Lower lobe of right lung (tissue), 2 donors: ENCODE measurements at places on chromosomes 13 and 19.

DNA sequence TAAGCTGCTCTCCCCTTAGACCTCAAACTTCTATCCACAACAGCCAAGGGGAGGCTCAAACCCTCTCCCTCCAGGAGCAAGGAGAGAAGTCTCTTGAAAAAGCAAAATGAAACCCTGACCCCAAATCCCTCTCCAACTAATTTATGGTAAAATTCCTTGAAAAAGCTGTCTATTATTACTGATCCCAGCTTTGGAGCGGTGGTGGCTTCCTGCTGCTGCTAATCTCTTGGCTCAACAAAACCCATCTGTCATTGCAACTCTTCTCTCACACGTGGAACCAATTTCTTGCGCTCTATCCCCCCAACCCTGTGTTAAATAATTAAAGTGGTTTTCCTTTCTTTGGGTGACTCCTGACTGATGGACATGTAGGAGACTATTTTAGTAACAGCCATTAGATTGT lies 64.1 kb upstream of the OXGR1 start:
- no peak overlapping the region for H3K4me3 ChIP-seq
- no peak for DNase-seq
- no peaks in the 10 kb centered on the region for H3K4me1 ChIP-seq
- no peaks in the 10 kb centered on the region for H3K36me3 ChIP-seq

GRCh38 chr13:76020421-76020955 lies 384.4 kb downstream of the LMO7 start:
- H3K4me1 ChIP-seq = no peaks in the 10 kb centered on the region
- DNase-seq = no peak
- no peaks in the 10 kb centered on the region for H3K27me3 ChIP-seq
- no peaks in the 10 kb centered on the region for H3K36me3 ChIP-seq
- H3K4me3 ChIP-seq = no peak overlapping the region

DNA sequence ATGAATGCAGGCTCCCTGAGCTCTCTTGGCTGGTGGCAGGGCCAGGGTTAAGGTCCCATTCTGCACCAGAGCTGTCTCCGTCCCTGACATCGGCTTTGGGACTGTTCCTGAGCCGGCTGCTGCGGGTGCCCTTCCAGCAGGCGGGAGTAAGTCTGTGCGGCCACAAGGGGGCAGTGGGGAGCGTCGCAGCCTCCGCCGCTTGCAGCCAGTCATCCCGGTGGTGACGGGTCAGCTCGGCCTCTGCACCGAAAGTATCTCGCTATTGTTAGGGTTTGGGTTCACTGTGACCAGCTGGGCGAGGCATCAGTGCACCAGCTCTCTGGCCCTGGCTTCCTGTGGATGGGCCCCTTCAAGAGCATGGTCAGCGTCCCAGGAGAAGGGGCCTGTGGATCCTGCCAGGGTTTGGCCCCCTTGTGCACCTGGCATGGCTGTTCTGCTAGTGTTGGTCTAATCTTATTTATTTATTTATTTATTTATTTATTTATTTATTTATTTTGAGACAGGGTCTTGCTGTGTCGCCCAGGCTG lies 15.1 kb downstream of the NDUFB7 start:
- DNase-seq = peak; percentile 85
- H3K4me1 ChIP-seq = peaks cover 17% of the 10 kb centered on the region
- no peak overlapping the region for H3K27ac ChIP-seq
- peak overlapping the region; percentile 22 for H3K4me3 ChIP-seq
- no peaks in the 10 kb centered on the region for H3K36me3 ChIP-seq
- no peaks in the 10 kb centered on the region for H3K27me3 ChIP-seq

- no peaks in the 10 kb centered on the region for H3K36me3 ChIP-seq
- peak overlapping the region; percentile 42 for H3K4me3 ChIP-seq
- no peak for DNase-seq
- H3K27me3 ChIP-seq = no peaks in the 10 kb centered on the region
- peak overlapping the region; percentile 80 for H3K27ac ChIP-seq
These were observed 1.4 kb upstream of the HPN start for GRCh38 chr19:35039881-35040825.

DNA sequence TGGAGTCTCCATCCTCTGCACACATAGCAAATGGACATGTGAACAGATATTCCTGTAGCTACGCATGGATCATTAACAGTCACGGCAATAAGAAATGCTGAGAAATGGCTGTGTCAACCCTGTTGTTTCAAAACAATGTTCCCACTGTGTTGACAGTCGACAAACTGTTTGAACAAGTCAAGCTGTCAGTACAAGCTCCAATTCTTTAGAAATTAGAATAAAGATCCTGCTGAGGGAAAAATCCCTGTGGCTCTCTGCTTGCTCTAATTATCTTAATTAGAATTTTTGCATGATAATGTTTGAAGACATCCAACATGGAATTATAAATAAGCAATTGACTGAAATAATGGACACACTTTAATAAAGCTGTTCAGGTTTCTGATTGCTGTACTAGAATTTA lies 37.9 kb upstream of the CPB2 start:
- no peak overlapping the region for H3K4me3 ChIP-seq
- no peak for DNase-seq
- peaks cover 57% of the 10 kb centered on the region for H3K36me3 ChIP-seq
- no peak overlapping the region for H3K27ac ChIP-seq
- no peaks in the 10 kb centered on the region for H3K4me1 ChIP-seq

- H3K36me3 ChIP-seq = peaks cover 37% of the 10 kb centered on the region
- DNase-seq = no peak
- no peak overlapping the region for H3K27ac ChIP-seq
- no peaks in the 10 kb centered on the region for H3K27me3 ChIP-seq
- no peak overlapping the region for H3K4me3 ChIP-seq
These were observed 46.8 kb downstream of the TSSK6 start for GRCh38 chr19:19468424-19469050.

GRCh38 chr19:18743784-18744418 lies 47.2 kb downstream of the COMP start:
- no peaks in the 10 kb centered on the region for H3K36me3 ChIP-seq
- peaks cover 32% of the 10 kb centered on the region for H3K4me1 ChIP-seq
- no peak for DNase-seq
- no peak overlapping the region for H3K27ac ChIP-seq
- H3K27me3 ChIP-seq = no peaks in the 10 kb centered on the region

- H3K27ac ChIP-seq = peak overlapping the region; percentile 22
- no peaks in the 10 kb centered on the region for H3K27me3 ChIP-seq
These were observed 18.1 kb upstream of the EID2 start for GRCh38 chr19:39557811-39558623.

- no peaks in the 10 kb centered on the region for H3K36me3 ChIP-seq
- H3K4me1 ChIP-seq = peaks cover 20% of the 10 kb centered on the region
- H3K27me3 ChIP-seq = no peaks in the 10 kb centered on the region
These were observed 1.8 kb downstream of the INSR start for GRCh38 chr19:7292352-7292949.

- no peak overlapping the region for H3K27ac ChIP-seq
- H3K4me3 ChIP-seq = no peak overlapping the region
- no peaks in the 10 kb centered on the region for H3K27me3 ChIP-seq
- no peaks in the 10 kb centered on the region for H3K4me1 ChIP-seq
- no peak for DNase-seq
These were observed 381.6 kb downstream of the KLF5 start for GRCh38 chr13:73440296-73440895.

GRCh38 chr19:13102666-13103580 lies at the start of gene LYL1:
Gene LYL1 (minus strand): TSS chr19:13102858. CDS start chr19:13101171, 1,687 bp downstream.
- peaks cover 13% of the 10 kb centered on the region for H3K36me3 ChIP-seq
- H3K4me3 ChIP-seq = peak within 1 kb of the TSS; percentile 63
- peak; percentile 89 for DNase-seq
- H3K27ac ChIP-seq = peak within 1 kb of the TSS; percentile 96

DNA sequence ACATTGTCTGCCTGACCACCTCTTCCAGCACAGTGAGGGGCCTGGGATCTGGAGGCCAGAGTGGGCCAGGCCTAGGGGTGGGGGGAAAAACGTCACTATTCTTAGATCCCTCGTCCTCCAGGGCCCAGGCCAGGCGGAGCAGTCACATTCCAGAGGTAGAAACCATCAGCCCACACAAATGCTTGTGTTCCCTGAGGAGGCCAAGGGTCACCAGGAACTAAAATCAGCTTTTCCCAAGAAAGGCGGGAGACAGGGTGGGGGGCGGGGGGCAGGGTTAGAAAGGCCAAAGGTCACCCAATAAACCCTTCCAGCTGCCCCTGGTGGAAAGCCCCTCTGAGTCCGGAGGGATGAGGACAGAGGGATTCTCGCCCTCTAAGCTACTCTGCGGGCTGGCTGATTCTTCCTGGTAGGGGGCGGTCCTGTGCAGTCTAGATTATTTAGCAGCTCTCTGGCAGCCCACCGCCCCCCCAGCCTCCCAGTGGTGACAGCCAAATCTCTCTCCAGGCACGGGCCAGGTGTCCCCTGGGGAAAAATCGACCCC lies 23.5 kb upstream of the CCL25 start:
- no peaks in the 10 kb centered on the region for H3K27me3 ChIP-seq

GRCh38 chr13:80306337-80306972 lies 34.5 kb downstream of the SPRY2 start:
- H3K36me3 ChIP-seq = no peaks in the 10 kb centered on the region
- no peak overlapping the region for H3K4me3 ChIP-seq
- H3K4me1 ChIP-seq = no peaks in the 10 kb centered on the region
- no peaks in the 10 kb centered on the region for H3K27me3 ChIP-seq
- no peak overlapping the region for H3K27ac ChIP-seq

- H3K27ac ChIP-seq = no peak overlapping the region
- no peaks in the 10 kb centered on the region for H3K36me3 ChIP-seq
- no peaks in the 10 kb centered on the region for H3K27me3 ChIP-seq
- DNase-seq = no peak
These were observed 1591.5 kb downstream of the PCDH9 start for GRCh38 chr13:65638572-65639168.

GRCh38 chr13:78198419-78198818 lies 279.8 kb upstream of the EDNRB start:
- H3K27ac ChIP-seq = no peak overlapping the region
- H3K27me3 ChIP-seq = no peaks in the 10 kb centered on the region
- H3K4me3 ChIP-seq = no peak overlapping the region
- H3K4me1 ChIP-seq = no peaks in the 10 kb centered on the region

DNA sequence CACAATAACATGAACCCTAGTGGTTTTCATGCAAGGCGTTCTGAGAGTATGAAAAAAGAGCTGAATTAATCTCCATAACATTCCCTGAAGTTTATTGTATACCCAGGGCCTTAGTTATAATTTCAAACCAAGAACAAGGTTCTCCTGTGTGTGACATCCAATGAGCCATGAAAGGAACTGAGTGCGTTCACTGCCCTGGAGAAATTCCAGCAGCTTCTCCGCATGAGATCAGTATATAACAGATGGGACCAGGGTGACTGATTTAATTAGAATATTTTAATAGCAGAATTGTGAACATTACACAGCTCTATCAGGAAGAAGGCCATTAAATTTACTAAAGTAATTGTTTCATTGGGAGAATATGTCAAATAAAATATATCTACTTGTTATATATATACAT lies 1190.5 kb upstream of the SLC10A2 start:
- no peak for DNase-seq
- no peaks in the 10 kb centered on the region for H3K27me3 ChIP-seq
- H3K4me1 ChIP-seq = no peaks in the 10 kb centered on the region
- no peak overlapping the region for H3K27ac ChIP-seq
- no peak overlapping the region for H3K4me3 ChIP-seq

GRCh38 chr13:31774186-31774750 lies 34.9 kb downstream of the RXFP2 start:
- no peak overlapping the region for H3K4me3 ChIP-seq
- H3K27me3 ChIP-seq = no peaks in the 10 kb centered on the region
- peaks cover 9% of the 10 kb centered on the region for H3K4me1 ChIP-seq

- no peak for DNase-seq
- no peak overlapping the region for H3K4me3 ChIP-seq
- no peak overlapping the region for H3K27ac ChIP-seq
- peaks cover 64% of the 10 kb centered on the region for H3K36me3 ChIP-seq
These were observed 6.6 kb downstream of the CLPTM1 start for GRCh38 chr19:44961821-44962220.

- no peaks in the 10 kb centered on the region for H3K36me3 ChIP-seq
- H3K27me3 ChIP-seq = peaks cover 8% of the 10 kb centered on the region
- H3K4me1 ChIP-seq = no peaks in the 10 kb centered on the region
- no peak overlapping the region for H3K27ac ChIP-seq
- H3K4me3 ChIP-seq = no peak overlapping the region
- DNase-seq = no peak
These were observed 278.3 kb downstream of the TEX29 start for GRCh38 chr13:111598747-111599146.

DNA sequence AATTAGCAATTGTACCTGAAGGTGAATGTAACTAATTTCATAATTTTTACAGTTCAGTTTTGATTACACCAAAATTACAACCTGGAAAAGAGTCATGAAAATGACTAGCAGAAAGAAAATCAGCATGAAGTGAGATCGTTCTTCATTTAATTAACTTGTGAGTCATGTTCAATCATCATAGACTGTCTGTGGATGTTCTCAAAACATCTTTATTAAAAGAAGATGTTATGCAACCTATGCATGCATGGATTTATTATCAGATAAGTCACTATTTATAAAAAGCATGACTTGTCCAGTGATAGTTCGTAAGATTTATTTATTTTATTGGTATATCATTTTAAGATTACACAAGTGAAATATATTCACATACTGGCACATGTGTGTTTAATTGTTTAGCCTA lies 245.9 kb downstream of the ITGBL1 start:
- no peaks in the 10 kb centered on the region for H3K36me3 ChIP-seq
- no peak for DNase-seq
- no peak overlapping the region for H3K27ac ChIP-seq
- no peak overlapping the region for H3K4me3 ChIP-seq
- H3K27me3 ChIP-seq = no peaks in the 10 kb centered on the region

DNA sequence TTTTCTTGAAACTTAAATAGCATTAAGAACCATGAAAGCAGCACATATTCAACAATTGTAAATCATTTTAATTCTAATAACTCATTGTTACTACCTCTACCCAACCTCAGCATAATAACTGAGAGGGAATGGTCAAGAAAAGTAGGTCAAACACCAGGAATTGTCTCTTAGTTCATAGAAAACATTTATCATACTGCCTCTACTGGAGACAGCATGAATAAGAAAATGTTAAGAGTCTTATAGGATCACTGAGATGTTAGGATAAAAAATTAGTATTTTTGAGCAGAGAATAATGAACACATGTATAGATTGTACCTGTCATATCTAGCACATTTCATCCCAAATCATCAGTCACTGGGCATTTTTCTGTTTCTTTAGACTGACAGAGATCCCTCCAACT lies 515.3 kb downstream of the PCDH9 start:
- H3K4me1 ChIP-seq = no peaks in the 10 kb centered on the region
- no peak for DNase-seq
- H3K4me3 ChIP-seq = no peak overlapping the region
- no peaks in the 10 kb centered on the region for H3K27me3 ChIP-seq
- H3K36me3 ChIP-seq = no peaks in the 10 kb centered on the region

- H3K27me3 ChIP-seq = no peaks in the 10 kb centered on the region
- H3K4me1 ChIP-seq = peaks cover 39% of the 10 kb centered on the region
- no peaks in the 10 kb centered on the region for H3K36me3 ChIP-seq
- DNase-seq = no peak
- no peak overlapping the region for H3K27ac ChIP-seq
- no peak overlapping the region for H3K4me3 ChIP-seq
These were observed 14.5 kb downstream of the FFAR2 start for GRCh38 chr19:35462476-35462953.

GRCh38 chr19:11843722-11844121 lies 4.8 kb upstream of the ZNF439 start:
- DNase-seq = no peak
- H3K4me1 ChIP-seq = peaks cover 6% of the 10 kb centered on the region
- no peaks in the 10 kb centered on the region for H3K36me3 ChIP-seq
- H3K27me3 ChIP-seq = no peaks in the 10 kb centered on the region
